WTC11 (cell line): ENCODE measurements at places on chromosomes 2 and 18.

- no peak for DNase-seq
Measured at GRCh38 chr18:8765783-8766463, 60.6 kb downstream of the MTCL1 start.

- DNase-seq: no peak
Measured at GRCh38 chr2:109460553-109461324, 153.0 kb downstream of the SEPTIN10 start.

- DNase-seq: no peak
Measured at GRCh38 chr2:239305771-239306170, 95.0 kb downstream of the HDAC4 start.

DNA sequence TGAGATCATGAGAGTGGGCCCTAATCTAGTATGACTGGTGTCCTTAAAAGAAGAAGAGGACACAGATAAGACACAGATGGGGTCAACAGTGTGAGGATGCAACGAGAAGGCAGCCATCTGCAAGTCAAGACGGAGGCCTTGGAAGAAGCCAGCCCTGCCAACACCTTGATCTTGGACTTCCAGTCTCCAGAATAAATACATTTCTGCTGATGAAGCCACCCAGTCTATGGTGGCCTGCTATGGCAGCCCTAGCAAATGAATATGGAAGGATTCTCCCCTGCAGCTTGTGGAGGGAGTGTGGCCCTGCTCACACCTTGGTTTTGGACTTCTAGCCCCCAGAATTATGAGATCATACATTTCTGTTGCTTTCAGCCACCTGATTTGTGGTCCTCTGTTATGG lies 12.3 kb downstream of the CTIF start:
- DNase-seq: no peak

DNA sequence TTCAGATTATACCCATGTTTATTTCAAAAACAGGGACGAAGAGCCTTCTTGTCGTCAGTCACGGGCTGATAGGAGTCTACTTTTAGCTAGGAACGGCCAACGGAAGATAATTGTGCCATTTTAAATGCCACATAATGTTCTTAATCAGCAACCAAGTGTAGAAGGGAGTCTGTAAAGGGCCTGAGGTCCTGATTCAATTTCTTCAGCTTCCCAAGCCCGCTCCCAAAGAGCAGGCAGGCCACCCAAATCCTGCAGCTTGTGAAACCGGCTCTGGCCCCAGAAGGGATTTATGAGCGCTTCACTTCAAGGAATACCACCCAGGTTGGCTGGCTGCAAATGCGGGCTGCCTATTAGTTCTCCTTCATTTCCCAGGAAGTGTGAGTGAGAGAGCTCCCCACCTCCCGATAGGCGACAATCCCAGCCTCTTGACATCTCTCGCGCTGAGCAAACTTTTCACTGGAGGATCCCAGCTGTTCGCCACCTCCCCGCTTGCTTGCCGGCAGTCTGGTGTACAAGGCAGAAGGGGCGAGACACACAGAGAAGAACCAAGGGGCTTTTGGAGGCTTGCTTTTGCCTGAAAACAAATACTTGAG lies 272.9 kb downstream of the CDH20 start:
- peak; percentile 48 for DNase-seq

DNA sequence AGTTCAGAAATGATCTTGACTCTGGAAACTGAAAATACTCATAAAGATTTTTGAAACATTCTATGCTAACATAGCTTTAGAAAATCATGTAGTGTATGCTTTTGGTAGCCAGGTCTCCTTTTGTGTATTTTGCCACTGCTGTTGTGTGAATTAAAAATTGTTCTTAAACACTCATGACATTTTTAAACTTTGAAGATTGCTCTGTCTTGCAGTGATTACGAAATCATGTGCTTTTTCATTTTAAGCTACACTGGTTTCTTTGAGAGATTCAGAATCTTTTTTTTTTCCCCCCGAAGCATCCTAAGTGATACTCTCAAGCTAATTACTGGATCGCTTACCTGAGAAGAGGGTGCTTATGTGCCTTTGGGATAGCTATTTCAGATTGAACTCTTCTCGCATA lies 60.0 kb downstream of the ANKRD12 start:
- DNase-seq: no peak

GRCh38 chr18:49704334-49704733 lies 109.0 kb downstream of the ACAA2 start:
- DNase-seq: no peak

DNA sequence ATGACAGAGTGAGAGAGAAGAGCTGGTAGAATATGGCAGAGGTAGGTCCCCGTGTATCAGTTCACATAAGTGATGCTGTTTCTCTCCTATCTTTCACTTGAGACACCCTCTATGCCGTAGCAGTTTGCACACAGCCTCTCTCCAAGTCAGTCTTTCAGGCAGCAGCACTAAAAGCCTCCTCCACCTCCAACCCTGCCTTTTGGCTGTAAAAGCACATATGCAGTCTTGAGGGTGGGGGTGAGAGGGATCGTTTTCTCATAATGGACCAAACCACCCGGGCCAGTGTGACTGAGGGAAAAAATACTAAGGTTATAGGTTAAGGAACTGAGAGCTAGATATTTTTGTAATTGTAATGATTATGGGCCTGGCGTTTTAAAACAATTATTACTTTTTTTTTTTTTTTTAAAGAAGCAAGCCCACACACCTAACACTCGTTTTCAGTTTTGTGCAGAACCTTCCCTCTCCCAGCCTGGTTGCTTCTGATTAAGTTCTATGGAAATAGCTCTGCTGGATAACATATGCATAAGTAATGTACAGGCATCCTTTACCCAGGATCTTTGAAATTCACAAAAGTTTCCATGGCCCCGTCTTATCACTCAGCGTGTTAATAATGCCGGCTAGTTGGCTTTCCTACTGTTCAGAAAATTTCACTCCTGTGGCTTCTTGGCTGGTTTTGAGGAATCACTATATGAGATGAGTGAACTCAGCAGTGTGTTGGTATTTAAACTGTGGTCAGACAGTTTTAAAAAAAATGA lies 112.2 kb upstream of the MEIS1 start:
- DNase-seq: no peak

GRCh38 chr18:9365406-9365805 lies 30.8 kb downstream of the TWSG1 start:
- DNase-seq: no peak

- no peak for DNase-seq
Measured at GRCh38 chr18:75210274-75211001, at the start of gene TSHZ1. TSHZ1 (plus strand) TSS chr18:75210797; CDS start chr18:75211877, 1,080 bp downstream.

GRCh38 chr2:9139491-9140443 lies 66.8 kb upstream of the ASAP2 start:
- DNase-seq: peak; percentile 91

DNA sequence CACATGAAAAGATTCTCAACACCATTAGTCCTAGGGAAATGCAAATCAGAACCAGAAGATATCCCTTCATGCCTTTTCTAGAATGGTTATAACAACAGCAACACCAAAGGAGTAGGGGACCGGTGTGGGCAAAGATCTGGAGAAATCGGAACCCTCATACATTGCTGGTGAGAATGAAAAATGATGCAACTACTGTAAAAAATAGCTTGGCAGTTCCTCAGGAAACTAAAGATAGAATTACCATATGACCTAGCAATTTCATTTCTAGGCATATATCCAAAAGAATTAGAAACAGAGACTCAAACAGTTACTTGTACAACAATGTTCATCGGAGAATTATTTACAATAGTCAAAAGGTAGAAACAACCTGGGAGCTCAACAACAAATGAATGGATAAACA lies 29.2 kb upstream of the CDH7 start:
- no peak for DNase-seq

- no peak for DNase-seq
Measured at GRCh38 chr18:39959839-39960238, 1995.2 kb upstream of the PIK3C3 start.
